Lower leg skin (tissue), 4 donors: ENCODE measurements at places on chromosomes 3 and 15. TPM values are rescaled to one million over a fixed set of nuclear protein-coding genes. Genes with fewer than 3 reads are reported as not detected.

ADGRG7 gene
- total RNA-seq = not detected

- no peak for DNase-seq
Measured at GRCh38 chr15:36797128-36797527, 217.7 kb downstream of the CDIN1 start.

GABRA5 gene
- not detected for total RNA-seq

- DNase-seq = no peak
Measured at GRCh38 chr3:101256511-101256910, 63.9 kb downstream of the IMPG2 start.

ZNF80 gene
- total RNA-seq = not detected

DNA sequence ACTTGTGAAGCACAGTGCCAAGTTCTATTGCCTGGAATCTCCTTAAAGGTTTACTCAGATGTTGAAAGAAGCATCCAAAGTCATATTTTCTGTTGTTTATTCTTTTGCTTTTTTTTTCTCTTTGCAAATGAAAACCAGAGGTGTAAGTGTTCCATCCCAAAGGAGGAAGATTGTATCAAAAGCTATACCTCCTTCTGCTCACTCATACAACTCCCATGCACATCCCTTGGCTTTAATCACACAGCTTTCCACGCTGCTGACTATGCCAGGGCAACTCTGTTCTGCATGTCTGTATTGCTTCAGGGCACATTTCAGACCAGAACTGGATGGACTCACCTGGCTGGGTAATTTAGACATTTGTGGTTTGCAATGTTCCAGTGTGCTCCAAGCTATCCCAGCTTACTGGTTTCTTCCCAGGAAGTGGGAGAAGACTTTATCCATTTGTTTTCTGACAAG is 399.6 kb upstream of the TBL1XR1 start:
- no peak for DNase-seq

DNA sequence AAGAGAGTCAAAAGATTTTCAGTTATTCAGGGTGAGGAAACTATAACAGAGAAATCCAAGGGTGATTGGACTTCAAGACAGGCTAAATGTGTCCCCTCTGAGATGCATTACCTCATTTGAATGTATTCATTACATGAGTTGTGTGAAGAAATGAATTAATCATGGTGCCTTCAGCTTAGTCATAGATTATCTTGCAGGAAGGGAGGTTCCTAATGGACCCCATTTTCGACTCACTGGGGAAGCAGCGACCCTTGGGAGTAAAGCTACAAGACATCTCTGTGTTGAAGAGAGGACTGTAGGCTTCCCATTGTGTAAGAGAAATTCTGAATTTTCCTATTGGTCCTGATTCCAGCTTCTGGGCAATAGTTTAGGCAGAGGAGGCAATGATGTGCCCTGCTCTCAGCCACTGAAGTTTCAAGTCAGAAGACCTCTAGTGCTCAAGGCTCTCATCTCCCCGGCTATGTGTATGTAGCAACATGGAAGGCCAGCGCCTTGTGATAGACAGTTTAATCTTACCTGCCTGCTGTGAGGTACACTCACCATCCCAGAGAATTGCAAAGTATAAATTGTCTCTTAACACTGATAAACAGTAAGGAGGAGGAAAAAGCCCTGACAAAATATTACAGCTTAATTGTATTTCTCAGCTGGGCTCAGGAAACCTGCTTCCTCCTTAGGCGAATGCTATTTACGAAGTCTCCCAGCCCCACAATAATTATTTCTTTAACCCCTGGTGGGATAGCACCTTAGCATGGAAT is 133.8 kb downstream of the PDCD6IP start:
- no peak for DNase-seq

GRCh38 chr3:151750181-151750580 is 16.5 kb downstream of the AADACL2 start:
- DNase-seq = no peak

GRCh38 chr3:98612587-98612986 is 19.2 kb upstream of the CPOX start:
- peak; percentile 90 for DNase-seq

KLHL40 gene
- total RNA-seq = not detected

DNA sequence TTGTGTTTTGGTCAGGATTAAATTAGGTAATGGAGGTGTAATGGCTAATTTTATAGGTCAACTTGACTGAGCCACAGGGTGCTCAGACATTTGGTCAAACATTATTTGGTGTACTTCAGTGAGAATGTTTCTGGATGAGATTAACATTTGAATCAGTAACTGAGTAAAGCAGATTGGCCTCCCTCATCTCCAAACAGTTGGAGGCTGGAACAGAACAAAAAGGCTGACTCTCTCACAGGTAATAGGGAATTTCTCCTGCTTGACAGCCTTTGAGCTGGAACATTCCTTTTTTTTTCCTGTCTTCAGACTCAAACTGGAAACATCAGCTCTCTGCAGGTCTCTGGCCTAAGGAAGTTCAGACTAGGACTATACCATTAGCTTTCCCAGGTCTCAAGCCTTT is 280.7 kb downstream of the ZBTB20 start:
- no peak for DNase-seq
